ENCODE measurements at places on chromosomes 5 and 9.

DNA sequence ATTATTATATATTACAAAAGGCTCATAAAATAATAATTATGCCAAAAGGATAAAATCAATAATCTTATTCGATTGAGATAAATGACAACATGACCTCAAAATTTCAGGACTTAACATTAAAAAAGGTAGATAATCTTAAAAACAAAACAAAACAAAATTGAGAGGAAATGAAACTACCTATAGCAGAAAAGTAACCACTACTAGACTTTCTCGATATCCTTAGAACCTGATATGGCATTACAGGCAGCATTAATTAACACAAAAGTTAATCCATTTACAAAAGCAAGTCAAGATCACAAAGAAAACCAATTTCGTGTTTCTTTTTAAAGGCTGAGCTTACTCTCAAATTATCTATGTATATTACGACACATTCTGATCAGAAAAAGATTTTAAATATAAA, 29.9 kb downstream of the TMEM161B start:
- DNase-seq = no peak

DNA sequence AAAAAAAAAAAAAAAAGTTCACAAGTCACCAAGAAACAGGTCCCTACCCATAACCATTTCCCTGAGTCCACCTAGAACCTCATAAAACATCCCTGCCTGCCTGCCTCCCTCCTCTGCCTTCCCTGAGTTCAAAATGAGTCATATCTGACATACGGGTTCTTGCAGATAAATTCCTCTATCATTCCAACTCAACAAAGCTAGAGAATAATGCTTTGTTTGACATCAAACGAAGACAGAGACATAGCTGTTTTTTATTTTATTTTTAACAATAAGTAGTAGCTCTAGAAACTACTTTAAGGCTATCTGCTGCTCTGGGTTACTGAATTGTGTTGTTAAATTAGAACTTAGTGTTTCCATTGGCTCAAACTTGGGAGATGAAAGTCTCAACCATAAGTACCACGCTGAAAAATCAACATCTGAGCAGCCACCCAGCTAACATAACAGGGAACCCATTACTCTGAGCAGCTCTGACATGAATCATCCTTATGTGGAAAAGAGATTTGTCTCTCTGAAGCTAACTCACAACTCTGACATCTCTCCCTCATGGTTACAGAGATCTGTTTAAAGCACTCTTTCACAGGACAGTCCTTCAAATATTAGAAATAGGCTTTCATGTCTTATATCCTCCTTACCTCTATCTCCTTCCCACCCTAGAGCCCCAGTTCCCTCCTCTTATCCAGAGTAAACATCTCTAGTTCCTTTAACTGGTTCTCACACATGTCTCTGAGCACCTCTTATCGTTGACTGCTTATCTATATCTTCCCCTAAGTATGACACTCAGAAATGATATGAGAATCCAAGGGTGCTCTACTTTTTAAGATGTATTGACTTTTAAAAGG, 12.1 kb downstream of the TMEM245 start:
- DNase-seq = no peak

- DNase-seq = peak; percentile 92
These were observed 11.1 kb downstream of the EXD3 start for GRCh38 chr9:137411645-137412380.

- DNase-seq = peak; percentile 7
These were observed 405.4 kb upstream of the ACTBL2 start for GRCh38 chr5:57887851-57888621.

DNA sequence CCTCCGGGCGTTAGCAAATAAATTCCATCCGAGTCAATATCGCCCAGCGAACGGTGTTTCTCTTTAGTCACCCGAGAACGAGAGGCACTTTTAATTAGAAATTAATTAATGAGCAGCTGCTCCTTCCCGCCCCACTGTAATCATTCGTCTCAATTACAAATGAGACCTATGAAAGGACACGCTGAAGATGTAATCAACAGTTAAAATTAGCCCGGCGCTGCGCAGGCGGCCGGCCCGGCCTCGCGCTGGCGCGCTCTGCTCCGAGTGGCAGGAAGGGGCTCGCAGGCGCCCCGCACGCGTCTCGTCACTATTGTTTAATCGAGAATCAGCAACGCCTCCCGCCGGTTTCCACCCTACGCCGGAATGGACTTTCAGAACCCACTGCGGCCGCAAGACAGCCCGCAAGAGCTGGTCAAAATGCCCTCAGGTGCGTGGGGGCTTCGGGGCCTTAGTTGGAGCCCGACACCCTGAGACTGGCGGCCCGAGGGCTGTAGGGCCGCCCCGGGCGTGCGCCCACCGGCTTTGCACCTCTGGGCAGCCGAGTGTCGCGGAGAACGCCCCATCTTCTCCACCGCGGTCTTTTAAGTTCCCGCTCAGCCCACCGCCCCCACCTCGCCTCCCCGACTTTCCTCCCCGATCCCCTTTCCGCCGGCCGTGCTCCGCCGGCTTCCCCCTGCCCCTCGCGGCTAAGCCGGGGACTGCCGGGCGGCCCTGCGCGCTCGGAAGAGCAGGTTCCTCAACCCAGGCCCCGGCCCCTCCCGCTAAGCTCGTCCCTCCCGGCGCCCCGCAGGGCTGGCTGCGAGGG, 597 bp upstream of the IRX4 start:
- no peak for DNase-seq

- DNase-seq = no peak
These were observed 29.1 kb upstream of the IRX2 start for GRCh38 chr5:2780421-2781171.

DNA sequence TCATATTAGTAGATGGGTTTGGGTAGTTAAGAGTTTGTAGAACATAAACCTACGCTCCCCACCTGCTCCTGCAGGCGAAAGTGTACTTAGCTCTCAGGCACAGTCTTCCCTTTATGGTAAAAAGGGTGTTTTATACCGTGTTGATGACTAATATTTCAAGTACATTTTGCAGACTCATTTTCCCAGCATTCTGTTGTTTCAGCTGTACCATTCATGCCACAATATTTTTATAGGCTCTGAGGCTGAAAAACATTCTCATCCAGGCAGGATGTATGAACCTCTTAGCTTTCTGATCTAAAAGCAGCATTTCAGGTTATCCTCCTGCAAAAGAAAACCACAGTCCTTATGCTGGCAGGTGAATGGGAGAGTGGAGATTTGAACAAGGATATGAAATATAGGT, 231.4 kb downstream of the NR2F1-AS1 start:
- DNase-seq = no peak

DNA sequence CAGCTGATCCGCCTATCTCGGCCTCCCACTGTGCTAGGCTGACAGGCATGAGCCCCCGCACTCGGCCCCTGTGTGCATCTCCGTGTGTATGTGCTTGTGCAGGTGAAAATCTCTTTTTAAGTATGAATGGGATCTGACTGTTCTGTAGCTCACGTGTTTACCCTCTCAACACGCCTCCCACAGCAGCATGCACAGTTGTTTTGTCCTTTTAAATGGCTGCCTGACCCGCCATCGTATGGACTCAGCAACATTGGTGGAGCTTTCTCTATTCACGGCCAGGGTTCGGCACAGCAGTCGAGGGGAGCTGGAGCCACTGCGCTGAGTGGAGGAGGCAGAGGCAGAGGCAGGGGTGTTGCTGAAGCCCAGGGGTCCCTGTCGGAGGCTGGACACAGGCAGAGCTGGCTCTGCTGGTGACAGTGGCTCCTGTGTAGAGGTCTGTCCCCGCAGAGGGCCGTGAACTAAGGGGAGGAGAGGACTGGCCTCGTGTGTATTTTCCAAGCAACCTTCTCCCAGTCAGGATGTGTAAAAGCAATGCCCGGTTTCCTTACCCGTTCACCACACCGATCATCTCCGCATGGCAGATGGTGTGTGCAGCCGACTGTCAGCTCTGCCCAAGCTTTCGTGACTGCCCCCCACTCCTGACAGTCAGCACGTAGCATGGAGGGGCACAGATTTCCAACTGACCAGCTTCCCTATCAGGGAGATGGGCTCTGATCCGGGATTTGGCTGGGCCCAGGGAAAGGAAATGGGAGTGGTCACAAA, 37.3 kb downstream of the MRPL36 start:
- no peak for DNase-seq

- DNase-seq = no peak
These were observed 249.5 kb downstream of the ISL1 start for GRCh38 chr5:51632793-51633192.

GRCh38 chr5:119174578-119175163, 103.8 kb downstream of the DMXL1 start:
- DNase-seq = no peak

DNA sequence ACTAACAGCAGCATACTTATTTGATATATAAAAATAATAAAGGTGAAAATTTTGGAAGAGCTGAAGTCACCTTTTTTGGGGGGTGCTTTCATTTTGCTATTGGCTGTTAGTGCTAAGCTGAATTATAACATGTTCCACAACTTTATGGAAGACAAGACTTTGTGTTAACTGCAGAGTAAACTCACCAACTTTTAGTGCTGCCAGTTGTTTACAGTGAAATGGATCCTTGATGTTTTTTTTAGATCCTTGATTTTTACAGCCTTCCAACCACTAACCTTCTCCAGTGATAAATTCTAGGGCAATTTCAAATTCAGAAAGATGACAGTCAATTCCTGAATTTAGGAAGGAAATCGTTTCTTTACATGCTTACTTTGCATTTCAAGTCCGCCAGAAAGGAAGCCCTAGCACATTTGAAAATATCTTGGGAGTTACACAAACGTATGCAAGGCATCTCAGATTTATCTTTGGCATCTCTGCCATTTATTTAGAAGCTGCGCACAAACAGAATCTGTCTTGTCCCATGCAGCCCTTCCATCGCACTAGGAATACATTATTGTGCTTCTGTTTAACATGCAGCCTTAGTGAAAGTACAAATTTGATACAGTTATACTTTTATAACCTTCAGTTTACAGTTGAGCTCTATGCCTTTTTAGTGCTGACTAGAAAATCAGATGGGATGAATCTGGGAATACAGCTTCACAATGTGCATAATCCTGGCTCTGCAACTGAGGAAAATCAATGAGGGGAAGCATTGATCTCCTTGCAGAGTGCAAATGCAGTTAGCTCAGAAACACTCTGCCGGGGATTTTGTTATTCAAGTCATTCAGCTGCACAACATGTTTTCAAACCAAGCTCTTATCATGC, 142.4 kb upstream of the ZNF608 start:
- DNase-seq = no peak

- DNase-seq = no peak
These were observed 666.4 kb upstream of the ZNF608 start for GRCh38 chr5:125412561-125413495.

GRCh38 chr9:126474206-126474765, 139.4 kb upstream of the LMX1B start:
- DNase-seq = no peak

GRCh38 chr9:126397056-126397455, 70.4 kb downstream of the MVB12B start:
- peak; percentile 33 for DNase-seq

- no peak for DNase-seq
These were observed 29.6 kb upstream of the PRDM12 start for GRCh38 chr9:130634801-130635200.

DNA sequence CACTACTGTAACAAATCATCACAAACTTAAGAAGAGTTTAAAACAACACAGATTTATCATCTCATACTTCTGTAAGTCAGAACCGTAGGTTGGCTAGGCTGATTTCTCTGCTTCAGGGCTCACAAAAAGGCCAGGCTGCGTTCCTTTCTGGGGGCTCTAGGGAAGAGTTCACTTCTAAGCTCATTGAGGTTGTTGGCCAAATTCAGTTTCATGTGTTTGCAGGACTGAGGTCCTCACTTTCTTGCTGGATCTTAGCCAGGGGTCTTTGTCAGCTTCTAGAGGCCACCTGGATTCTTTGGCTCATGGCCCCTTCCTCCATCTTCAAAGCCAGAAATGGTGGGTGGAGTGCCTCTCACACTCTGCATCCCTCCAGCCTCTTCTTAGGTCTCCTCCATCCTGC, 76.0 kb downstream of the ACTBL2 start:
- no peak for DNase-seq

- no peak for DNase-seq
These were observed 32.4 kb downstream of the CTNNAL1 start for GRCh38 chr9:108980893-108981292.

GRCh38 chr5:134526483-134527155, 1.1 kb downstream of the JADE2 start:
- peak; percentile 81 for DNase-seq

DNA sequence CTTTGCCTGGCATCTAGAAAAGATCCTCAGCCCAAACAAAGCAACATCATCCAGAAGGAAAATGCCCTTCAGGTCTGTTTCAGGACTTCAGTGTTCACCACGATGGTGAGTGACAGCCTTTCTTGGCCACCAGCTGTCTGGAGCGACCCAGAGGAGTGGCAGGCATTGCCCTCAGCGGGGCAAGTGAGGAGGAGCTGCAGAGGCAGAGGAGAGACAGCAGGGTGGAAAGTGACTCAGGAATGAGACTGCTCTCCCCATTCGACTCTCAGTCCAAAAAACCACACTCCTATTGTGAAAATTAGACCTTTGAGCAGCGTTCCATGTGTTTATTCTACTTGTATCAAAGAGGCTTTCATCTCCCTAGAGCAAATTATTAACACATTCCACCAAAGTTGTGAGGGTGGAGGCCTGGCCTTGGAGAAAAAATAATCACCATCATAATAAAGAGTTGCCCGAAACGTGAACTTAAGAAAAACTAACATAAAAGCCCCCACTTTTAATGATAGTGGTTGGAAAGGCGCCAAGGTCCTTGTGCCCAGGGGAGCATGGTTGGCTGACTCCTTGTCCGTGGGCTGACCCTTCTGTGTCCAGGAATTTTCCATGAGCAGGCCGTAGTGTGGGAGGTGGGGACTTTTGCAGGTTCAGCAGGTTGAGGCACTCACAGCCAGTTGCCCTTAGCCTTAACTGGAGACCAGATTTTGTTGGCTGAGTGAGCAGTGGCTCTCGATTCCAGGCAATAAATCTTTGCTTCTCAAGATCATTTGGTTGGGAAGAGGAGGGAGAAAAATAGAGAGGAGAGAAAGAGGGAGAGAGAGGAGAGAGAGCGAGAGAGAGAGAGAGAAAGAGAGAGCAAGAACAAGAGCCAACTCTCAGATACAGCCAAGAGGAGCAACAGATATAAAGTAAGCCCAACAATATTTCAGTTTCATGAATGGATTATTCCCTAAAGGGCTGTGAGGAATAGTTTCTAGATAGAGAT, 125.9 kb upstream of the ANKRD55 start:
- DNase-seq = no peak

DNA sequence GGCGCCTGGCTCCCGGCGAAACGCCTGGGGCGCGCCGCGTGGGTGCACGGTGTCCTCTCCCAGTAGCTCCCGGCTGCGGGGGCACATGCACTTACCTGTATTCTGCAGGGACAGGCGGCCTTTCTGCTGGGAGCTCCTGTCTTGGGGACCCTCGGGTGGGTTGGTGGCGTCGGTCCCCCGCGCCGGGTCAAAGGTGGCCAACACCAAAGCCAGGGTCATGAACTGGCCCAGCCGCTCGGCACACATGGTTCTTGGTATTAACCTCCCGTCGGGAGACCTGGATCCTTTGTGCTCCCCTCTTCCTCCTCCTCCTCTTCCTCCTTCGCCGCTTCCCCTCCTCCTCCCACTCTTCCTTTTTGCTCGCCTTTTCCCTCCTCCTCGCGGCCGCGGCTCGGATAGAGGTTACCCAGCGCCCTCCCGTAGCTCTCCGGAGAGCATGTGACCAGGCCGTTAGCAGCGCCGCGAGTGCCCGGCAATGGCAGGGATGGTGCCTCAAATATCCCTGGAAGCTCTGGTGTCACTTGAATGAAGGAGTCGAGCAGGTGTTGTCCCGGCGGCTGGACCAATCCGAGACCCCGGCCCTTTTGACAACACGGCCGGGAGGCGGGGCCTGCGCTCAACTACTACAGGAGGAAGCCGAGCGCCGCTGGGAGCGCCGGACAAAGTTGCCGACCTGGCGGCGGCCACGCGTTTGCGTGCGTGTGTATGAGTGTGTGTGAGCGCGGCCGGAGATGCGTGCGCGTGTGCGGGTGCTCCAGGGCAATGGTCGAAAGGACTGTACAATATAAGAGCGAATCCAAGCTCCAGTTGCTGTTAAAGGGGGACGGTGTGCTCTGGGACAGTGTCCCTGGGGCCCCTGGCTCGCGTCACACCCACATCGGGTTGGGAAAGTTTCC, at the start of gene STC2:
TSS of gene STC2 (minus strand) at position 467 of the 896 bp plus-strand sequence. CDS start at position 246, 221 bp downstream.
- peak; percentile 56 for DNase-seq
